ENCODE measurements at places on chromosomes 6 and 20. TPM values are rescaled to one million over a fixed set of nuclear protein-coding genes. Genes with fewer than 3 reads are reported as not detected.

The KCNK17 gene
- not detected for total RNA-seq

The PRSS16 gene
- total RNA-seq = not detected

The RALGAPB gene
- total RNA-seq = 15.9 TPM

The HSD17B8 gene
- total RNA-seq = 8.1 TPM

The SLC25A27 gene
- 3.3 TPM for total RNA-seq

The ULBP2 gene
- 4.7 TPM for total RNA-seq

The GRIK2 gene
- 0.13 TPM for total RNA-seq

The UNC93A gene
- not detected for total RNA-seq

The TCP11 gene
- total RNA-seq = not detected

The MDC1 gene
- 5.0 TPM for total RNA-seq

The ADTRP gene
- 0.76 TPM for total RNA-seq

The SUMO4 gene
- 0.65 TPM for total RNA-seq

The UST gene
- total RNA-seq = 0.16 TPM

The GABRR2 gene
- total RNA-seq = 0.32 TPM

The ZFP57 gene
- not detected for total RNA-seq

The SAMD5 gene
- total RNA-seq = 0.65 TPM

The DYNLRB1 gene
- 86.3 TPM for total RNA-seq

The CST4 gene
- not detected for total RNA-seq

The EFCAB8 gene
- under 0.01 TPM for total RNA-seq

The PAQR8 gene
- total RNA-seq = 4.9 TPM

The SYCP2L gene
- total RNA-seq = 0.13 TPM

The BPI gene
- not detected for total RNA-seq
